Suppressor macrophage treated with lipopolysaccharide for 1 hour (primary cell): ENCODE measurements at places on chromosomes 6 and 20.
A peak's percentile ranks its signal among the peaks of the same experiment; 100 is the strongest.

DNA sequence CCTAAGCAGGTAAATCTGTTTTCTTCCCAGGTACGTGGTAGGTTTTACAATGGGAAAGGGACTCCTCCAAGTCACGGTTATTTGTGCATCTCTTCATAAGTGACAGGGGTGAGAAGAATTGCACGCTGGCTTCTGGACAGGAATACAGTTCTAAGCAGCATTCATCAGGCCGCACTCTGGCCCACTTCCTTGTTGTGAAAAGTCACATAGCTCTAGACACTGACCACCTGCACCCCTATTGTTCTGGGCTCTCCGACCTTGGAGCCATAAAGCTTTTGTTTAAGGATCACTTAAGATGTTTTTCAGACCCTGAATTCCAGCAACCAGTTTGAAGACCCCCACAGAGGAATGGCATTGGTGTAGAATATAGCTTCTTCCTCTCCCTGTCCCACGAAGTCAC is 31.4 kb downstream of the RAMACL start:
- DNase-seq: no peak

DNA sequence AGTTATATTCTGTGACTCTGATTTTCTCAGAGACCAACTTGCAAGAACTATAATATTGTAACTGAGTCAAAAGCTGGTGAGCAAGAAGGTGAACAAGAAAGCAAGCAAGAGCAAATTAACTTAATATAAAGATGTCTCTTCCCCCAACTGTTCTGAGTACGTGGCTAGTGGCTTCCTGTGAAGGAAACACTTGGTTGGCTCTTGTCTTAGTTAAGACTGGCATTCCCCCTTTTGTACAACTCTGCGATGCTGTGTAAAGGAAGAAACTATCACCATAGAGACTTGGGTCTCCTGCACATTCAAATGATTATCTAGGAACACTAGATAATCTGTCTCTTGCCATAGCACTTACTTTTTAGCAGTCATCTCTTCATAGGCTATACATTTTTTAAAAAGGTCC is 47.3 kb upstream of the TNFAIP3 start:
- DNase-seq: peak; percentile 80

- no peak for DNase-seq
Measured at GRCh38 chr6:155311086-155311485, 3.2 kb downstream of the TFB1M start.

GRCh38 chr6:144624246-144624645 is 339.1 kb downstream of the UTRN start:
- no peak for DNase-seq

DNA sequence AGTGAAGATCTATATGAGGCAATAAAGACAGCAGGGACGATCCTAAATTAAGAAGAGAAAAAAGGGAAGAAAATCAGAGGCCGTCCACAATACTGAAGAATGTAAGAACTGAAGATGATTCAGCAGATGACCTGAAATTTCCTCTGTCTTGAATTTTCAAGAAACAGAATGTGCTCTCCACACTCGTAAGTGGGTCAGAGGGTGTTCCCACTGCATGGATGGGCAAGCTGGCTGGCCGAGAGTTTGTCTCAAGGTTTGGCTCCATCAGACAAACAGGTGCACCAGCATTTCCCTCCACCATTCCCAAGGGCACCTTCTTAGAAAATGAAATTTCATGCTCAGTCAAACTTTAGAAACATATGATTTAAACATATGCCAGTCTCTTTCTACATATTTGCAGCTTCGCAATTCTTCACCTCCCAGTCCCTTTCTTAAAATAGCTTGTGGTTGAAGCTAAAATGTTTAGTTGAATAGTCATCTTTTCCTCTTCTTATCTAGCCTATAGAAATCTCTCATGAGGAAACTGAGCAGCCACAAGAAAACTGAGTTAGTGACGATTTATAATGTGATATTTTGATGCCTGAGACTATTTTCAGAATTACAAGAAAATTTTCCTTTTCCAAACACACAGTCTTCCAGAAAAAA is 576.4 kb downstream of the PRKN start:
- DNase-seq: peak; percentile 72

GRCh38 chr6:127561660-127562059 is 15.3 kb upstream of the C6orf58 start:
- no peak for DNase-seq

DNA sequence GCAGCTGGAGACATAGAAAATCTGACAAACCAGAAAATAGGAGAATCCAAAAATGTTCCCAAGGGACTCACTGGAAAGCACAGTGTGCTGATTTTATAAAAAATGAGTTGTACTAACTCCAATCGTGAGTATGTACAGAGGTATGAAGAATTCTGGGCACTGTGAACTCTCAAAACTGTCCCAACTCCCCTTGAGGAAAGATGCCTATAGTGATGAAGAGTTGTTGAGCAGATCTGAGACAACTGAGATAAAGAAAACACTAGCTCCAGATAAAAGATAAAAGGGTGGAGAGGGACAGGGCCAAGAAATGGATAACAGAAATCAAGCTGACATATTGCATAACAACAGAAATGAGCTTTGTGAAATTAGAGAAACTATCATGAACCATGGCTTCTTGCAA is 481.4 kb downstream of the MAFB start:
- DNase-seq: no peak

- DNase-seq: no peak
Measured at GRCh38 chr6:27601668-27602254, 128.9 kb upstream of the ZNF184 start.

- DNase-seq: no peak
Measured at GRCh38 chr6:138310294-138310693, 67.4 kb upstream of the SMIM28 start.

GRCh38 chr6:139846538-139847456 is 472.3 kb upstream of the CITED2 start:
- DNase-seq: peak; percentile 23

- no peak for DNase-seq
Measured at GRCh38 chr6:5537132-5537531, 275.8 kb downstream of the FARS2 start.

DNA sequence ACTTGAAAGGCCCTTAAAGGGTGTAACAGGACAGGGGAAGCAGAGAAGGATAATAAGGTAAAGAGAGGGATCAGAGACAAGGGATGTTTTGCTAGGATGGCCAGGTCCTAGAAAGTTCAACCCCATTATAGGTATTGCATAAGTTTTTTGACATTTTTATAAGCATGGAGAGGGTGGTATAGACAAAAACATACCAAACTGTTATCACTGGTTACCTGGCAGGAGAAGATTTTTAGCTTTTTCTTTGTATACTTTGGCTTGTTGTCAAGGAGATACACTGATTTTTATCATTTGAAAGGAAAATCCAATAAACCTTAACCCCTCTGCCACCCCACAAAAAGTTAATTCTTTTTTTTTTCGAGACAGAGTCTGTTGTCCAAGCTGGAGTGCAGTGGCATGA is 28.4 kb downstream of the ZMYND8 start:
- no peak for DNase-seq

DNA sequence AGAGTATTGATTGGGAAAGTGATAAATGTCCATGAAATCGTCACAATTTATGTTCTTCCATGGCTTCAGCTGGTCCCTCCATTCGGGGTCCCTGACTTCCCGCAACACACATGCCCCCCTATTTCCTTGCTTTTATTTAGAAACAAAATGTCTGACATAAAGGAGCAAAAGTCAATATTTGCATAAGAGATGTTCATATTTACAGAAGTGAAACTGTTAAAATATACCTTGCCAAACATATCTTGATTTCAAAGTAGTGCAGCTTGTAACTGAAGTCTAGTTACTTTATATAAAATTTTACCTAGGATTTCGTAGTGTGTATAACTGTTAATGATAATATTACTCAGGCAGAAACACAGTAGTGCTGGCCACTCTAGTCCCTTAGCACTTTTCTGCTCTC is 548.9 kb upstream of the ADGRB3 start:
- DNase-seq: no peak

- no peak for DNase-seq
Measured at GRCh38 chr20:46151936-46152335, 33.8 kb downstream of the CD40 start.

DNA sequence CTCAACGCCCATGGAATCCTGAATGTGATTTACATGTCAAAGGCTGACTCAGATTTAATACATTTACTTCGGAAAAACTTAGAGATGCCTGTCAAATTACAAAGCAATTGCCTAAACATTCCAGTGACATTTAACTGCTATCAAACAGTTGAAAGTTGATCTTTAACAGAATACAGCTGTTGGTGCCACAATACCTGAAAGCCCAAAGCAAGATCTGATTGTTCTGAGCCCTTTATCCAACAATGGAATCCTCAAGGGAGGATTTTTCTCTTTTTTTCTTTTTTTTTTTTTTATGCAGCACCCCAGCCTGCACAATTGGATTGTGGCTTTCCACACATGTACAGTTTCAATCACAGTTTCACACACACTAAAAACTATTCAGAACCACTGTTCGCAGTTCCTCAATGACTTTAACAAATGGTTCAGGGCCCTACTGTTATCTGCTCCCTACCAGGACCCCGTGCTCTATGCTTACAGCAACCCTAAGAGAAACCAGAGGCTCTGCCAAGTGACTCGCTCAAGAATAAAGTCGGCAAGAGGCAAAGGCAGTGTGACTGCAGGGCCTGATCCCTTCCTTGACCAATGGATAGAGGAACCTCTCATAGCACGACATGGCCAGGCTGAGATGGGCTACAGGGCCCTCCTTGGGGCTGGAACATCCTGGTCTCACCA is 33.3 kb downstream of the EPB41L2 start:
- no peak for DNase-seq

GRCh38 chr6:44489910-44490604 is 102.6 kb downstream of the CDC5L start:
- DNase-seq: peak; percentile 86

- no peak for DNase-seq
Measured at GRCh38 chr20:56810141-56810540, 181.0 kb downstream of the TFAP2C start.

- no peak for DNase-seq
Measured at GRCh38 chr20:41177636-41178035, 40.3 kb downstream of the PLCG1 start.

GRCh38 chr6:163136681-163137397 is 277.7 kb upstream of the QKI start:
- DNase-seq: no peak

- DNase-seq: no peak
Measured at GRCh38 chr20:595330-596308, 14.5 kb downstream of the TCF15 start.

DNA sequence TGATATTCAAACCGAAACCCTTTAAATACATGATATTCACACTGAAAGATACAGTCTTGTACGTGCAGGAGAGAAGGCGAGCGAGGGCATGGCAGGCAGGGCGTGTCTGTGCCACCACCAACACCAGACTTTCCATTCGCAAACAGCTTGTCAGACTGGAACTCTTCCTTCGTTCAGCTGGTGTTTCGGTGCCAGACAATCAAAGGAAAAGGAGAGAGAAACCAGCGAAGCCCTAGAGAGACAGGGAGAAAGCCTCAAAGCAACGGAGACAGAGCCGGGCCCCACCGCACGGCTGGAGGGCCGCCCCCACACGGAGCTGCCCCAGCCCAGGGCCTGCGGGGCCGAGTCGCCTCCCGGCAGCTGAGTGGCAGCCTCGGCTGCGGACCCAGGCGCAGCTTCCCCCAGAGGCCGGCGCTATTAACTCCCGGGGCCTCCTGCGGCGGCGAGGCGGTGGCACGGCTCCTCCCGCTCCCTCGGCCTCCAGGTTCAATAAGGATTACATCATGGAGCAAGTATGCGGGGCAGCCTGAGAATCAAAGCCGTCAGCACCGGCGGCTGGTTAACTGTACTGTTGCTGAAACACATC is 32.1 kb upstream of the NR2E1 start:
- DNase-seq: peak; percentile 27

GRCh38 chr6:136011475-136011874 is 160.0 kb downstream of the PDE7B start:
- no peak for DNase-seq

- no peak for DNase-seq
Measured at GRCh38 chr6:128899341-128900050, 16.6 kb downstream of the LAMA2 start.

DNA sequence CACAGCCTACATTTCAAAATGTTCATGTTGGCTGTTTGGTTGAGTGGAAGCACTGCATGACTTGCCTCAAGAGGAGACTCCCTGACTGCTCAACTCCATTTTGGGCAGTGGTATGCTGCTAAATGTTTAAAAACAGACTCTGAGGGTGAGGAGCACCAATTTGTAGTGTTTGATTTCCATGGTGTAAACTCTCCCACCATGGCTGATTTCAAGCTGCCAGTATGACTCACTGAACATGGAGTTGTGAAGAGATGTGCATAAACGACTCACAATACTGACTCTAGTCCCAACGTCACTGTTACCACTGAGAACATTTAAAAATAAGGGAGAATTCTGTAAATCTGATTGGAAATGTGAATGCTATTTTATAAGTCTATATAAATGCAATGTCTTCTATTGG is 70.4 kb downstream of the BACH2 start:
- no peak for DNase-seq

DNA sequence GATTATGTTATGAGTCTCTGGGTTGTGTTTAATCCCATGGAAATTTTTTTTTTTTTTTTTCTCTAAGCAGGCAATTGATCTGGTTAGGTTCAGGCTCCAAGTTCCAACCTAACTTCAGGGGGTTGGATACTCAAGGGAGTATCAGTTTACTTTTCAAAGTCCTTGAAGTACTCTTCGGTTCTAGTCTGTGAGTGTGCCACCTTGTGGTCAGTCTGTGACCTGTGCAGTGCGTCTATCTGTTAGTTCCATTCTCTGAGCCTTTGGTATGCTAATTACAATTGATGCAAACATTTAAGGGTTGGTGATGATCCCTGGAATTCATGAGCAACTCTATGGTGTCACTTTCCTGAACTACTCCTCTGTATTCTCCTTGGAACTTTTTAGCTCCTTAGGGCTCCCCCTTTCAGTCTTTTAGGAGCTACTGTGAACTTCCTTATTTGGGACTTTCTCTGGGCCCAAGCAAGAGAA is 342.0 kb downstream of the SOX4 start:
- peak; percentile 59 for DNase-seq

DNA sequence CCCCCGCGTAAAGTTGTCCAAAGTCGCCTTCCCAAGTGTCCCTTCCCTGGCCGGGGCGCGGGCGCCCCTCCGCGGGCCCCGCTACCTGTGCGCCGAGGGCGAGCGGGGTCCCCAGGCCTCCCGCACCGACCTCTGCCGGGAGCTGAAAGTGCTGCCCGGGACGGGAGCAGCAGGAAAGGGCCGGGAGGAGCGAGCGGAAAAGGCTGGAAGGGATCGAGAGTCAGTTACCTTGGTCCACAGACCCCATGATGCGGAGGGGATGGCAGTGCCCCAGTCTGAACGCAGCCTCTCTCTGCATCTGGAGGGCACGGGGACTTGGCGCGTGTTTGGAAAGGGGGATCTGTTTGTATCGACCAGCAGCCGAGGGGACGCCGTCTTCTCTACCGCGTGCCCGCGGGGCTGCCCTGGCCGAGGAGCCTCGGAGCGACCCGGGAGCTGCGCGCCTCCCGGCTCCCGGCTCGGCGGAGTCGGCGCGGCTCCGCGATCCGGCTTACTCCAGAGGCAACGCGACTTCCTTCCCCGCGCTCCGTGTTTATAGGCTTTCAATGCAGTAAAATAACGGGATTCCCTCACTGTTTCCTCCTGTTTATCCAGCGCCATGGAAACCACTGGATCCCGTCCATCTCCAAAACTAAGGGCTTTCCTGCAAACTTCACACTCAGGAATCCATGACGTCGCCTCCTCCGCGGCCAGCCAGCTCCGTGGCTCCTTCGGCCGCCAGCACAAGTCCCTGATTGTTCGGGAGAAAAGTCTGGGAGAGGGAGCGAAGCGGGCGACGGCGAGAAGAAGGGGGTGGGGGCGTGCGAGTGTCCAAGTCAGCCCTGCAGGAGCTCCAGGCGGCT is 20.0 kb upstream of the NFATC2 start:
- no peak for DNase-seq
